ENCODE measurements at places on chromosomes 3 and 15. TPM values are rescaled to one million over a fixed set of nuclear protein-coding genes. Genes with fewer than 3 reads are reported as not detected.
A peak's percentile ranks its signal among the peaks of the same experiment; 100 is the strongest.

DNA sequence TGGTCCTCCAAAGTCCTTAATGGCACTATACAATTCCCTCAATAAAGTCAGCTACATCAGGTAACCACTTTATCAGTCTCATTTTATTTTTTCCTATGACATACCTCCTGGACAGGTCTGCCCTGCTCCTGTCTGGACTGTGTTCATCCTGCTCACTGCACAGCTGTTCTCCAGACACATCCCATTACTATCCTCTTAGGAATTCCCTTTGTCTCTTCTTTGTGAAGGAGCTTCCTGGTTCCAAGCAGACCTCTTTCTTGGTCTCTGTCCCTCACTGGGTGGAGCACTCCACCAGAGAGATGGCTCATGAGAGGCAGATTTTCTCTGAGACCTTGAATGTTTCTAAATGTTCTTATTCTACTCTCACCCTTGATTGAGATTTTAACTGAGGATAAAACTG is 60.1 kb downstream of the KY start:
- H3K4me3 ChIP-seq: no peak overlapping the region
- no peak for DNase-seq
- H3K4me1 ChIP-seq: no peaks in the 10 kb centered on the region
- H3K27ac ChIP-seq: no peak overlapping the region

DNA sequence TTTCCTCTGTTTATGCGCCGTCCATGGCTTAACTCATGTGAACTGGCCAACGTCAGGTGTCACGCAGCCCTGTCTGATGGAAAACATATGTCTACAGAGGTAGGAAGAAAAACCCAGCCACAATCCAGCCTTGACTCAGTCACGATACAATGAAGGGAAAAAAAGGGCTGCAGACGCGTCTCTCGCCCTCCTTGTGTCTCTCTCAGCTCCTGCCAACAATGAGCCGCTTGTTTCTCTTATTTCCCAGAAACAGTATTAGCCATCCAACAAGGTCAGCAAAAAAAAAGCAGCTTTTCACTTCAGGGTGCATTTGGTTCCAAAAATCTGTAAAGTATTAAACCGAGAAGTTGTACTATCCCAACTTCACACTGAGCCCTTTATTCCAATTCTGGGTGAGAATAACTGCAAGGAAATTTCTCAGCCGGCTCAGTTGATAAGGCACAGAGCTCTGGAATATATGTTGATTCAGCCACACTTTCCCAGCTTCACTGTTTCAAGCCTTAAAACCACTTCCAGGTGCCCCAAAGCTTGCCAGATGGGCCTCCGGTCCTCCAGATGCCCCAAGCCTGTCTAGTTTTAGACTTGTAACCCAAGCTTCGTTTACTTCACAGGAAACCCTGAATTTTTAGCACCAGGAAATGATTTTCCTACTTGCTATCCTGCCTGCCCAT is 79.4 kb downstream of the TM4SF4 start:
- no peaks in the 10 kb centered on the region for H3K36me3 ChIP-seq
- H3K4me3 ChIP-seq: no peak overlapping the region
- H3K4me1 ChIP-seq: no peaks in the 10 kb centered on the region
- no peak for DNase-seq
- H3K27ac ChIP-seq: no peak overlapping the region

The MAP1A gene
- 9.8 TPM for total RNA-seq

GRCh38 chr3:133441867-133442270 is 42.0 kb downstream of the BFSP2 start:
- H3K36me3 ChIP-seq: peaks cover 14% of the 10 kb centered on the region
- H3K27me3 ChIP-seq: no peaks in the 10 kb centered on the region
- peak; percentile 35 for DNase-seq
- H3K4me1 ChIP-seq: peaks cover 32% of the 10 kb centered on the region
- peak overlapping the region; percentile 99 for H3K27ac ChIP-seq
- peak overlapping the region; percentile 69 for H3K4me3 ChIP-seq
